ENCODE measurements at places on chromosomes 12 and 14.

GRCh38 chr14:80787876-80788275 lies 153.7 kb downstream of the CEP128 start:
- DNase-seq = no peak

DNA sequence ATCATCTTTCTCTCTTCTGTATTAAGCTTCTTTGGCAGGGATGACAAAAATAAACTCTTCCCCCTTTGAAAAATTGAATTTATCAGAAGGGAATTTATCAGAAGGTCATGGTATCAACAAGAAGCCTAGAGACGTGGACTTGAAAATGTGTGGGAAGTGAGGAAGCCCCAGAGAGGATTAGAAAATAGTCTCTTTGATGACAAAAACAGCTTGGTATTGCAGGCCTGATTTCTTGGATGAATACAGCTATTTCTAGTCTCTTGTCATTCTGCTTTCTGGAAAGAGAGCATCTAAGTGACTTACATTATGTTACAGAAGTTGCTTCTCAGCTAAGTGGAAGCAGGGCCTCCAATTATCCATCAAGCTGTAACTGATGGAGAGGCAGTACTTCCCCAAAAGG lies 111.1 kb downstream of the KITLG start:
- DNase-seq = no peak

GRCh38 chr14:35406506-35407305 lies 2.2 kb upstream of the NFKBIA start:
- DNase-seq = no peak

DNA sequence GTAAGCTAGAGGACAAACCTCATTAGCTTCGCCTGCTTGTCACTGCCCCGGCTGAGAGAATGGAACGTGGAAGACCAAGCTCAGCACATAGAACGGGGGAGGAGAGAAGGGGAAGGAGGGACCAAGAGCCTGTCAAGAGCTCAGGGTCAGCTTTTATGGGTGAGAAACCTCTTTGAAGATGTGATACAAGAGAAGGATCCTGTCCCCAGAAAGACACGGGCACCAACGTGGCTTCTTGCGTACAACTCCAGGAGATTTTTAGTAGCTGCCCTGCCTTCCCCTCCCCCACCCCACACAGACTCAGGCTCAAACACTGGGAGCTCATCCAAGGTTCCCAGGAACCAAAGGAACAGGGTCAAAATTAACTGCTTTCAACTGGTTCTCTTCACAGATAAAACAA lies 34.7 kb downstream of the APPL2 start:
- no peak for DNase-seq
